ENCODE measurements at places on chromosomes 7 and 10. TPM values are rescaled to one million over a fixed set of nuclear protein-coding genes. Genes with fewer than 3 reads are reported as not detected.

Gene HOXA9
- total RNA-seq, result not detected

Gene OGDHL
- total RNA-seq, result 0.21 TPM

Gene ZNF425
- total RNA-seq, result 0.39 TPM

Gene GIMAP4
- 102 TPM for total RNA-seq

Gene PTF1A
- total RNA-seq, result not detected

Gene ZNF789
- 46.7 TPM for total RNA-seq

Gene ACTL6B
- not detected for total RNA-seq

Gene LOXL4
- total RNA-seq, result not detected

Gene NPC1L1
- total RNA-seq, result 0.32 TPM

Gene RNLS
- 2.1 TPM for total RNA-seq

Gene CUZD1
- 2.6 TPM for total RNA-seq

Gene SRGN
- total RNA-seq, result 310 TPM

Gene WDFY4
- total RNA-seq, result 0.90 TPM

Gene TMEM178B
- 2.1 TPM for total RNA-seq

Gene PODXL
- total RNA-seq, result 1.8 TPM

Gene VOPP1
- 58.0 TPM for total RNA-seq

Gene NUTM2A
- 0.34 TPM for total RNA-seq

Gene DEPP1
- total RNA-seq, result 0.73 TPM

Gene PCLO
- total RNA-seq, result not detected

Gene ANKRD1
- total RNA-seq, result not detected

Gene IDI2
- total RNA-seq, result 0.26 TPM

Gene HYAL4
- not detected for total RNA-seq

Gene BAIAP2L1
- total RNA-seq, result 6.0 TPM

Gene SKIDA1
- total RNA-seq, result 0.06 TPM

Gene NRCAM
- not detected for total RNA-seq

Gene NHLRC2
- total RNA-seq, result 14.0 TPM

Gene PLXNA4
- total RNA-seq, result 1.4 TPM

Gene RBP4
- not detected for total RNA-seq

Gene PLEKHS1
- not detected for total RNA-seq

Gene TMEM236
- total RNA-seq, result 0.37 TPM

Gene EN2
- total RNA-seq, result not detected

Gene NEURL1
- total RNA-seq, result 3.7 TPM

Gene PSMG3
- total RNA-seq, result 26.4 TPM

Measured in activated T-helper 17 cell treated with anti-CD3 and anti-CD28 coated beads, Interleukin-2, amount 50 U/mL, for 72 hours (primary cell).